CD8-positive, alpha-beta memory T cell (primary cell): ENCODE measurements at places on chromosomes 4 and X. TPM values are rescaled to one million over a fixed set of nuclear protein-coding genes. Genes with fewer than 3 reads are reported as not detected.

- DNase-seq, result no peak
Observed at GRCh38 chrX:29531336-29531735, 684.0 kb upstream of the MAGEB2 start.

DNA sequence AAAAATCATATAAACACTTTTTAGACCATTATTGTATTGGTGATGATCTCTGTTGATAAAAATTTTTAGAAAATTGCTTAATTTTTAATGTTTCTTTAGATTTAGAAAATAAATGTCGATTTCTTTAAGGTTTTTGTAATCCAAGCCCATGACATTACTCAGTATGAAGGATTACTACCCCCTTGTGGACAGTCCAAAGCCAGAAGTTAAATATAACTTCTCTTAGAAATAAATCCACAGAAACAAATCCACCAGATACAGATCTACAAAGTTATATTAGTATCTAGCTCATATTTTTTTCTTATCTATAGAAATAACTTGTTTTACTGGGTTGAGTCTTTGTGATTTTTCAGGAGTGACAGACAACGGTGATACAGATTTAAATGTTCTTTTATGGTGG lies 18.9 kb downstream of the TIFA start:
- no peak for DNase-seq

DNA sequence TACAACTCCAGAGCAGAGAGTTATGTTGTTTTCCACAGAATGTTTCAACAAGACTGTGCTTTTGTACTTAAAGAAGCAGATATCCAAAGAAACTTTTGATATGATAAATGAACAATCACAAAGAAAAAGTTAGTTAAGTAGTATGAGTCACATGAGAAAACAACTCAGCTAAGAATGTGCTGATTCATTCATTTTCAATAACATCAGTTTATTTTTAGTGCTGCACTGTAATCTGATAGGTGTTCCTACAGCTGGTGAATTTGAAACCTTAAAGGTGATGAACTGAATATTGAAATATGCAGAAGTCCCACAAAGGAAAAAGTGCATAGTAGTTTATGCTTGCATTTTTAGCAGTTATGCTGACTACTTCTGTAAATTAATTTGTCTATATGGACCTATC lies 180.3 kb upstream of the TENM3 start:
- DNase-seq, result no peak

DNA sequence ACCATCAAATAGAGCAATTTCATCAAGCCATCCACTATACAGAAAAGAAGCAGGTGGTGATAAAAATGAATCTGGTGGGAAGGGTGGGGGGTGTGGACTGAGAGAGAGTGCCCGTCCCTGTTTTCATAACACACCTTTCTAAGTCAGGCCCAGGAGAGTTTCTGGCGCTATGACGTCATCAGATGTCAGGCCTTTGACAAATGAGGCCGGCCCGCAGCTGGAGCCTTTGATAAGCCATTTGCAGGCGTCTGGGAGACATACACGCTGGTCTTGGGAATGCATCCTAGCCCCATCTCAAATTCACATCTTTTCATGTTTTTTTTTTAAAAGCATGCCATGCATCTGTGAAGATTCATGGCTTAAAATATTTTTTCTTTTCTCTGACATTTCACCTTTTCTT lies 404.5 kb downstream of the BCOR start:
- DNase-seq, result no peak

DNA sequence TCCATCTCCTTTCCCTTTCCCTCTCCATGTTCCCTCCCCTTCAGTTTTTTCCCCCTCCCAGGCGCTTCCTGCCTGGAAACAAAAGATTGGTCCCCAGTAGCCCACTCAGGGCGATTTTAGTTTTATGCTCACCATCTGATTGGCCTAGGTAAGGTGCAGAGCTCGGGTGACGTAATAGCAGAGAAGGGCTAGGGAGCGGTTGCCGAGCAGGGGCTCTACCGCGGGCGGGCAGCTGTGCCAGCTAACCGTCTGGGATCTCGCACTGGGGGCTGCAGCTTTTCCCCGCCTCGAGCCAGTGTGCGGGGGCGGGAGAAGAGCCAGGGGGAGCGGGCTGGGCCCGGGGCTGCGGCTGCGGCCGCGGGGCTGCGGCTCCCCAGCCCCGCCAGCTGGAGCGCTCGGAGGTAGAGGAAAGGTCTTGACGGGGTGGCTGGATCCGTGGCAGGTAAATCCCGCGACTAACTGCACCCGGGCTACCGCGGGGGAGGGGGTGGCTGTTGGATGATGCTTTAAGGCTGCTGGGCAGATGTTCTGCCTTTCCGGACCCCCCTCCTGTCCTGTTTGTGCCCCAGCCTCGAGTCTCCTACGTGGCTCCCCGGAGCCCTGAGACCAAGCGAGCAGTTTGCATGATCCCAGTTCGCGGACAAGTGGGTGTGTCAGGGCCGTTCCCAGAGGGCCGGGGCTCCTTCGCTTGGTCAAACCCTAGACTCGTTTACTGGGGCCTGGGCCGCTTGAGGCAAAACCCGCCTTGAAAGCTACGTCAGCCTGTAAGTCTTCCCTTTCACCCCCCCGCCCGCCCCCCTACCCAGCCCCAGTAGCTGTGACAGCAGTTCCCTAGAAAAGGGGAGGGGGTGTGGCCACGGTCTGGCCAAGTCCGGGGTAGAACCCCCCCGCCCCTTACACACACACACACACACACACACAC lies at the start of gene PAK3:
TSS of gene PAK3 (plus strand) at position 218 of the 922 bp plus-strand sequence. CDS start 26,913 bp downstream, outside the sequence.
- peak; percentile 53 for DNase-seq

GRCh38 chr4:105624530-105624929 lies 72.1 kb downstream of the ARHGEF38 start:
- no peak for DNase-seq

- DNase-seq, result no peak
Observed at GRCh38 chrX:11064851-11065600, 46.1 kb upstream of the HCCS start.

- DNase-seq, result no peak
Observed at GRCh38 chrX:119880076-119880475, 8.4 kb downstream of the NDUFA1 start.

DNA sequence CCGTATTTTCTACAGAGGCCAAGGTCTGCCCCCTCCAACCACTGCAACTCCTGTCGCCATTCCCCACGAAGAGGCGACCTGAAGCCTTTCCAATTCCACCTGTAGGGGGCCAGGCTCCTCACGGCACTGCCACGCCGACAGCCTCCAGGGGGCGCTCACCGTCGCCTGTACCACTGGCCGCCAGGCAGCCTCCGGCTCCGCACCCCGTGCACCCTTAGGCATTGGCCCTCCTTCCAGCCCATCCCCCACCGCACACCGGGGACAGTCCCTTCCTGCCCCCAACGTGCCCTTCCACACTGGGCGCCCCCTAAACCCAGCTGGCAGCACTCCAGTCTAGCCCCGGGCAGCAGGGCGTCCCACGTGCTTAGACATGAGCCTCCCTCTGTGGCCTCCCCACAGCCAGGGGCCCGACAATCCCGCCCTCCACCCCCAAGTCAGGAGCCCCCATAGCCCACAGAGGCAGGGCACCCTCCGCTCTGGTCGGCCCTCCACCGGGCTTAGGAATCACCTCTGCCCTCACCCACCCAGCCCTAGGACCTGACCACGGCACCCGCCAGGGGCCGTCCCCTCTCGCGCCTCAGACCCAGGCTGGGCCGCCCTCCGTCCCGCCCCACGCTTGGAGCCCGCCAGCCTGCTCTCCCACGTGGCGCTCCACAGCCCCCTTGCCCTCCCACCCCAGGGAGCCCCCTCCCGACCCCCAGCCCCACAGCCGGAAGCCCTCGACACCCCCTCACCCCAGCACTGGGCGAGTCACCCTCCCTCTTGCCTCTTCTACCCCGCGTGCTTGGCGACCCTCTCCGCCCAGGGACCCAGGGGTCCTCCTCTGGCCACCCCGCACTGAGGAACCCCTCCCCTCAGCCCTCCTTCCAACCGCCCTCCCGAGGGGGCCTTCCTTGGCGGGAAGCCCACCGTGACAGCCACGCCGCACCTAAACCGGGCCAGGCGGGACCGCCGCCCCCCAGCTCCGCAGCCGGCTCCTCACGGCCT lies 711 bp downstream of the PNMA6E start:
- DNase-seq, result peak; percentile 36

DNA sequence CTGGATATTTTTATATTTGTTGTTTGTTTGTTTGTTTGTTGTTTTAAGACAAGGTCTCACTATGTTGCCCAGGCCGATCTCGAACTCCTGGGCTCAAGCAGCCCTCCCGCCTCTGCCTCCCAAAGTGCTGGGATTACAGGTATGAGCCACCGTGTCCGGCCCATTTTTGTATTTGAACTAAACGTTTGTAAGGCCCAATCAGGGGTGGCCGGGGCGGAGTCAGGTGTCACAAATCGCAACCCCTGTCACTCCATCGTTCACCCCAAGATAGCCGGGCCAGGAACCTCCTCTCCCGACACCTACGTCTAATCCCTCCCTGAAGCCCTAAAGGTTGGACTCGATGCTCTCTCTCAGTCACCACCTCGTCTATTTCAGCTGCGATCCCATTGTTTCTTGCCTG lies 722 bp upstream of the EFHC2 start:
- DNase-seq, result peak; percentile 59

- DNase-seq, result no peak
Observed at GRCh38 chrX:47420962-47421361, 50.6 kb downstream of the ZNF157 start.

DNA sequence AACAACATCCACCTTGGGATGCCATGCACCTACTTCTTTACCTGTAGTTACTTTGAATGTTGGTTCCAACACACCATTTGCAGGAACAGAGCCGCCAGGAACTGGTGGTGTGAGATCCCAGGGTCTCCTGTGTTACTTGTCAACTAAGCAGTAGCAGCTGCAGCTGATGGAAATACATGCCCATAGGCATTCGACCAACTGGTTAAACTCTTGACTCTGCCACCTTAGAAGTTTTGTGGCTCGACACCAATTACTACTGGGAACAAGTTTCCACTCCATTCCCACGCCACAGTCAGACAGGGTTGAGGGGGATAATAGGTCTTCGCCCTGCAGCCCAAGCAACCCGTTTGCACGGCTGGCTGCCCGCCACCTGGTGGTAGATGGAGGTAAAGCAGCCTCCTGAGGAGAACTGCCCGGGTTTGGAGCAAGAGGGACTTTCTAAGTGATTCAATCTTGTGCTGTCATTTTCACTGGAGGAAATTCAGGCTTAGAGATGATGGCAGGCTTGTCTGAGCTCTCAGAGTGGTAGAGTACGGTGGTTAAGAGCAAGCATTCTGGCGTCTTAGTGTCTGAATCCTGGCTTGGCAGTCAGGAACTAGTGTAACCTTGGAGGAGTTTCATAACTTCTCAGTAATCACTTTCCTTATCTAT lies 119.1 kb upstream of the TRIM2 start:
- DNase-seq, result peak; percentile 74

- DNase-seq, result no peak
Observed at GRCh38 chrX:135737366-135738071, 24.1 kb downstream of the CT45A1 start.

DNA sequence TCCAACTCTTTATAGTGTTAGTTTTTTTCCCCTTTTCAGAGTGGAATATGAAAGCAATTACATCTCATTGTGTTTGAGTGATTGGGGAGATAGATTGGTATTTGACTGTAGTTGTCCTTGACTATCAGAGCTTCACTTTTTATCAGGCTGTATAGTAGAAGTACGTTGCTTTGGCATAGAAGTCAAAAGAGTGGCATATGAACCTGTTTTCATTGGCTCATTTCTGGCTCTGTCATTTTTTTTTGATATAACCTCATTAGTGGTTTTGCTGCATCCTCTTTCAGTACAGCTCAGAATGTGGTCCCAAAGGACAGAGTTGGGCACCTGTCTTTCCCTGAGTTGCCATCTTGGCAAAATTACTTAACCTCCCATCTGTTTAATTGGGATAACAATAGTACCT lies 1.4 kb downstream of the TMA16 start:
- DNase-seq, result peak; percentile 20

- DNase-seq, result no peak
Observed at GRCh38 chrX:113920661-113921060, 663.2 kb upstream of the HTR2C start.

- no peak for DNase-seq
Observed at GRCh38 chrX:34578237-34578636, 78.8 kb downstream of the TMEM47 start.

GRCh38 chr4:4755306-4755705 lies 104.2 kb upstream of the MSX1 start:
- no peak for DNase-seq

- DNase-seq, result no peak
Observed at GRCh38 chr4:6641971-6642320, 1.5 kb downstream of the MRFAP1 start.

GRCh38 chr4:7147661-7148310 lies 44.6 kb upstream of the SORCS2 start:
- no peak for DNase-seq

DNA sequence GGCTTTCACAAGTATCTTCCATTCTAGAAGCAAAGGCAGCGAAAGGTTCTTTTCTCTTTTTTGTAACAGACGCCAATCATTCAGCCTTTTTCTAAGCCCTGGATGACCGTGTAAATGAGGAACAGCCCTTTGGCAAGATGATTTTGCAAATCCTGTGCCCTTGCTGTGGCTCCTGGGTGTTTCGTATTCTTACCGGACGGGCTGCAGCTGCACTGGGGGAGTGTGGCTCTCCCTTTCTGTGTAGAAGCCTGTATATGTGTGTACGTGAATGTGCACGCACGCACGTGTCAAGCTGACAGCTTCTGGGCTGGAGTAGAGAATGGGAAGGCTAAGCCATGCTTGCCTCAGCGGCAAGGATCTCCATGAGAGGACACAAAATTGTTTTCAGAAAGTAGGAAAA lies 8.2 kb downstream of the GRPEL1 start:
- DNase-seq, result no peak

- DNase-seq, result no peak
Observed at GRCh38 chr4:25986807-25987206, 72.8 kb downstream of the SMIM20 start.

- DNase-seq, result no peak
Observed at GRCh38 chrX:53048169-53049126, at the start of gene GPR173. TSS of gene GPR173 (plus strand) at chrX:53048789. CDS start at chrX:53076622, 27,833 bp downstream.

TMPRSS11E gene
- total RNA-seq, result 0.15 TPM

SLC9B2 gene
- total RNA-seq, result 35.8 TPM

MAGEC2 gene
- not detected for total RNA-seq

GPR50 gene
- total RNA-seq, result not detected

PDLIM5 gene
- total RNA-seq, result 27.0 TPM

RASSF6 gene
- total RNA-seq, result not detected

NAT8L gene
- 0.55 TPM for total RNA-seq

BMPR1B gene
- total RNA-seq, result not detected

BEX5 gene
- total RNA-seq, result 1.5 TPM

ZNF157 gene
- total RNA-seq, result 0.79 TPM

HSD17B13 gene
- not detected for total RNA-seq

ASB12 gene
- total RNA-seq, result not detected

SSX4B gene
- not detected for total RNA-seq

ADH1C gene
- not detected for total RNA-seq

GPC3 gene
- not detected for total RNA-seq

OPRPN gene
- total RNA-seq, result not detected

HS6ST2 gene
- 0.13 TPM for total RNA-seq
